Nucleus accumbens (tissue), 56 donors: ENCODE measurements at places on chromosomes 4 and X.
A peak's percentile ranks its signal among the peaks of the same experiment; 100 is the strongest.

- no peak for DNase-seq
Measured at GRCh38 chr4:53043891-53044650, 182.0 kb downstream of the RASL11B start.

DNA sequence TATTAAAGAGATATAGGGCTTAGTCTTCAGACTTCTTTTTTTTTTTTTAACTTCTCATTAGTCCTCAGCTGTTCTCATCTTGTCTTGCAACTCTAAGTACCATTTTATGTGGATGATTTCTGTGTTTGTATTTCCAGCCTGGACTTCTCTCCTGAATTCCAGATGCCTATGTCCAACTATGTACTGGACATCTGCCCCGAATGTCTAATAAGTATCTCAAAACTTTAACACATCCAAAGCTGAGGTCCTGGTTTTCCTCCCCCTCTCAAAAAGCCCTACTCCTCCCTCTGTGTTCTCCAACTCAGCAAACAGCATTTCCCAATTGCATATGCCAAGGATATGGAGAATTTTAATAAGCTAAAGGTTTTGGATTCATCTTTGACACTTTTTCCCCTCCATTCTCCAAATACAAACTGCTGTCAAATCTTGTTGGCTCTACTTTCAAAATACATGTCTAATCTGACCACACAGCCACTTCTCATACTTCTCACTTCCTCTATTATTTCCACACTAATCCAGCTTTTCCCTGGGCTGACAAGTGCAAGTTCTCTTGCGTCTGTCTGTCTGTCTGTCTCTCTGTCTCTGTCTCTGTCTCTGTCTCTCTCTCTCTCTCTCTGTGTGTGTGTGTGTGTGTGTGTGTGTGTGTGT lies 79.8 kb downstream of the CLCN5 start:
- no peak for DNase-seq

DNA sequence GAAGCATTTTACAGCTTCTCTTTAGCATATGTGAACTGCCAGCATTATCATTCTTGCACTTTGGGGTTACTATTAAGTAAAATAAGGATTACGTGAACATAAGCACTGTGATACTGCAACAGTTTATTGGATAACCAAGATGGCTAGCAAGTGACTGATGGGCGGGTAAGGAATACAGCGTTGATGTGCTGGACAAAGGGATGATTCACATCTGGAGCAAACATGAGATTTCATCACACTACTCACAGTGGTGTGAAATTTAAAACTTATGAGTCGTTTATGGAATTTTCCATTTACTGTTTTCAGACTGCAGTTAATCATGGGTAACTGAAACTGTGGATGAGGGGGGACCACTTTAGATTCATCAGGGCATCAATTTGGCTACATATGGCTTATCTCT lies 16.0 kb downstream of the NBDY start:
- DNase-seq: no peak

DNA sequence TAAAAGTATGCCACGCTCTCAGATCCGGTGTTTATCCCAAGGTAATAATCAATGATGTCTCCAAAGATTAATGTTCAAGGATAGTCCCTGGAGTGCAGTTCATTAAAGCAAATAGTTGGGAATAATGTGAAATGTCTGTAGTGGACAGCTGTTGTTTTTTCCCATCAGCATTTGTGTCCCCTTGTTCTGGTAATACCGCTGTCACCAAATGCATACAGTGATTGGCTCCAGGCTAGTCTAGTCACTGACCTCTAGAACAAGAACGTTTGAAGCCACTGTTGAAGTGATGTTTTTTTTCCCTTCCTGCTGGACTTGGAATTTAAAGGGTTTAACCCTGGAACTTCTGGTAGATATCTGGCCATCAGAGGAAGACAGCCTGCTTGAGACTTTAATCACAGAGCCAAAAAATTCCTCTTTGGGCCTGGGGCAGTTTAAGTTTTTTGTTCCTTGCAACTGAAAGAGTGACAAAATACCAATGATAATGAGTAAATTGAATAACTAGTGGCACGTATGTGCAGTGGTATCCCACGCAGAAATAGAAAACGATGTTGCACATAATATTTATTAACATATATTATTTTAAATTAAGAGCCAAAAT lies 30.6 kb downstream of the HSD17B11 start:
- DNase-seq: no peak

- no peak for DNase-seq
Measured at GRCh38 chr4:172892300-172892699, 276.3 kb upstream of the GALNT7 start.

DNA sequence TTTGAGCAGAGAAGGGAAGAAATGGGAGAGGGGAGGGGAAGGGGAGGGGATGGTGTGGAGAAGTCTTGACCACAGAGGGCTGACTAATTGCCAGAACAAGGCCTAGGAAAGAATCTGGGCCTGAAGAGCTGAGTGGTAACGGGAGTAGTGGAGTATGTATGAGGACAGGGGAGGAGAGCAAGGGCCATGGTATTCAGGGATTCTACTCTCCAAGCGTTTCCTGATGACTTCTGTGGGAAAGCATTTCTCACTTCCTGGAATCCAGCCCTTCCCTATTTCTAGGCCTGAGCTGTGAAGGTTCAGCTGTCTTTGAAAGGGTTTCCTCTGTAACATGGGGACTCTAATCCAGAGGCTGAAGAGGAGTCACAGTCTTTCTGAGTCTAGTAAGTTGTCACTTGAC lies 19.7 kb upstream of the SOX3 start:
- no peak for DNase-seq

DNA sequence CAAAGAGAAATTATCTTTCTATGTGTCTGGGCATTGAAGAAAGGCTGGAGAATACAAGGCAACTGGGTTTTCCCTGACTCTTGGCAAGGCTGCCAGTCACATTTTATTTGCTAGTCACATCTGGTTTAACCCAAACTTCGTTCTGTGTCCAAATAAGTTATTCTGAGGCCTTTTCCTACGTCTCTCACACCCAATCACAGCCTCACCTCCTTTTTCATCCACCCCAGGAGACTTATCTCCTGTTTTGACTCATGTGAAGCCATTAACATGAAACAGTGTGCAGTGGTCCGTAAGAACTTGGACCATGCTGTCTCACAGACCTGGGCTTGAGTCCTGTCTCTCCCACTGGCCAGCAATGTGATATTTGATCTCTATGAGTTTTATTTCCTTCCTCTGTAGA lies 59.3 kb downstream of the CNGA2 start:
- DNase-seq: no peak

DNA sequence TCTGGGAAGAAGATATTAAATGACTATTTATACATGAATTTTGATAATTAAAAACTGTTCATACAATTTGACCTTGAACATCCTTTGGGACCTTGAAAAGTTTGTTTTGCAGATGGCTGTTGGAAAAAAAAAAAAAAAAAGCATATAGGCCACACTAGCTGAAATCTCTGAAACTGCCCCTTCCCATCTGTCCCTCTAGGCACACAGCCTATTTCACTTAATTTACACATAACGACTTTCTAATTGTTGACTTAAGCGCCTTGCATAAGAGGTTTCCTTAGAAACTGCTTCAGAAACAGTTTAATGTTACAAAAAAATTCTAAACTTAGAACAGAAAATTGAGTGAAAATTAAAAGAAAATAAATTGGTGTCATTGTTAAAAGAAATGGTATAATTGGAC lies 131.0 kb downstream of the COX18 start:
- no peak for DNase-seq

- DNase-seq: no peak
Measured at GRCh38 chr4:14848229-14848628, 154.1 kb upstream of the CPEB2 start.

- DNase-seq: no peak
Measured at GRCh38 chrX:154598656-154599055, 13.7 kb downstream of the CTAG1A start.

DNA sequence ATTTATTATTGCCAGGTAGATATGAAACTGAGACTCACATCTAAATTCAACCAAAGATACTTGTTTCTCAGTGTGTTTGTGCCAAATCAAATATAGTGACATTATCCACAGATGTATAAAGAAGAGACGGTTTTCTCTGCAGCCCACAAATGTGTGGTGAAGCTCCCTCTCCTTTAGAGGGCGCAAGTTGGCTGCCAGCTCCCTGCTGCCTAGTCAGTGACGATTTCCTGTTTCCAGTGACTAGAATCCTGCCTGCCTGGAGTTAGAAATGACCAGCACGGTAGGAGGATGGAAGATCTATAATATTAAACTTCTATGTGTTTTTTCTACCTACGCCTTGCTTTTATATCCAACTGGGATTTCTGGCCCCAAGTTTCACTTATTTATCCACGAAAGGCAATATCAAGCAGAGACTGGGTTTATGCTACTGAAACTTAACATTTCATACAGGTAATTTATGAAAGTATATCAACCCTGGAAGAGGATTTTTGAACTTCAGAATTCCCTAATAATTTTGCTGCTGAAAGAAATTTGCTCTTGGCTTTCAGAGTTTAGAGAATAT lies 1793.7 kb upstream of the TENM3 start:
- DNase-seq: peak; percentile 25

- no peak for DNase-seq
Measured at GRCh38 chr4:90128961-90129495, 1.8 kb downstream of the CCSER1 start.

GRCh38 chr4:11543706-11544105 lies 115.0 kb upstream of the HS3ST1 start:
- no peak for DNase-seq

DNA sequence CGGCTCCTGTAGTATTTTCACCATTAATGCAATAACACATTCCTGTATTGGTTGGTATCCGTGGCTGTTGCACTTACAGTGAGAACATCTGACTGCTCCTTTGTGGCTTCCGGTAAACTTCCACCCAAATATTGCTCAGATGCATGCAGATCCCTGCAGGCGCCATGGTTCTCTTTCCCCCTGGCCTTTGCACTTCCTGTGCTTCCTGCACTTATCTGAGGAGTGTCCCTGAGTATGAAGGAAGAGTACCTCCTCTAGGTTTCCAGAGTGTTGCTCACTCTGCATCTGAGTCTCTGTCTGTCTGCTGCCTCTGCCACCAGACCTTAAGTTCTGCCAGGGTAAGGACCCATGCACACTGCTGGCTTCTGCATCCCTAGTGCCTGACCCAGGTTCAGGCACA lies 117.2 kb upstream of the SLC34A2 start:
- no peak for DNase-seq

DNA sequence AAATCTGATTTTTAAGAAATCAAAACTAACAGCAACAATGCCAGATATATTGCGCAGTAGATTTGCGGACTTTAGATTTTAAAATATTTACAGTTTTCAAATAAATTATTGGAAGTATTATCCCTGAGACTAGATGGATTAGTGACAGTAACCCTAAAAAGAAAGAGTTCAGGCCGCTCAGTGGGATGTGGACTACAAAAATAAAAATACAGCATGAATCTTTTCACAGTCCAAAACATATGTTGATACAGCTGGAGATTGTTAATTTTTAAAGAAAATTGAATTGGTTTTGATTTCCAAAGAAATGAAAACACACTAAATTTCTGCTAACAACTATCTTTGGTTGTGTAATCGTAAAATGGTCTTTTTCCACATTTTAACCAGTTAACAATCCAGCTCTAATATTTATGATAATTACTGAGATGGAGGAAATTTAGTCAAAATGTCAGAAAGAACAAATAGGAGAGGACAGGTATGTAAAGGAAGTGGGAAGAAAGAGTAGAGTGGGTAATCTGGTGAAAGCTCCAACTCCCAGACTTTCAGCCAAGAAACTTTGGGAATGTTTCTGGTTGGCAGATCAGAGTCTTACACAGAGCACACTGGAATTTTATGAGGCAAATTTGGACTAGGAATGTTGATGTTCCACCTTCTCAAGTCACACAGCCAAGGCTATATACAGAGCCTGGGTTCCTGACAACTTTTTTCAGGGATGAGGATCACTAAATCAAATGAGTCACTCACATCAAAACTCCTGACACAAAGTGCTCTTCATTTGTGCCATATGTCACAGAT lies 15.1 kb downstream of the C4orf36 start:
- no peak for DNase-seq

DNA sequence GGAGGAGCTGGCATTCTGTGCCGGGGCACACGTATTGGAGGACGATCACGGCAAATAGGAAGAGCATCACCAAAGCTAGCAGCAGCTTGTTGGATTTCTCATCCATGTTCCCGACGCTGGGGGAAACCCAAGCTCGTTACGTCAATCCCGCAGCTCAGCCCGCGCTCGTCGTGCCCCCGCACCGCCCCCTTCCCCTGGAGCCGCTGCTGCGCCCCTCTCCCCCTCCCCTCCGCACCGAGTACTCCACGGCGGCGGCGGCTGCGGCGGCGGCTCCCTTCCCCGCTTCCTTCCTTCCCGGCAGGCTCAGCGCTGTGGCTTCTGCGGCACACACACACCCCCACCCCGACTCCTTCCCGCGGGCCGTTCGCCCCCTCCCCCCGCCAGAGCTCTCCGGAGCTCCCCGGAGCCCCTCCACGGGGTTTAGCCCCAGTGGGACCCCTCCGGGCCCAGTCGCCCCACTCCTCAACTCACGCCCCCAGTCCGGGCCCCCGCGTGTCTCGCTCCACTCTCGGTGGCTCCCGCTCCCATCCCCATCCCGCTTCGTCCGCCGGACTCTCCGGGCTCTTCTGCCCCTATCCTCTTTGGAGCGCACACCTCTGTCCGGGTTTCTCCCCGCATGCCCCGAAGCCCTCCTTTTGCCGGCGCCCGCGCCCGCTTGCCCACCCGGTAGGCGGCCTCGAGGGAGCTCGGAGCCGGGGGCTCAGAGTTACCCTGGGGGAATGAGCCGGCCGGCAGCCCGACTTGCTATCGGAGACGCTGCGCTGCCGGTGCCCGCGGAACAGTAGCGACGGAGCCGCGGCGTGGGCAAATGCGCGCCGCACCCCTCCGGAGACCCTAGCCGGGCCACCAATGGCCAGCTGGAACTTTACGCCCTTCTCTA lies 978 bp downstream of the HS6ST2 start:
- no peak for DNase-seq

- no peak for DNase-seq
Measured at GRCh38 chrX:107880054-107880610, 54.5 kb downstream of the MID2 start.

DNA sequence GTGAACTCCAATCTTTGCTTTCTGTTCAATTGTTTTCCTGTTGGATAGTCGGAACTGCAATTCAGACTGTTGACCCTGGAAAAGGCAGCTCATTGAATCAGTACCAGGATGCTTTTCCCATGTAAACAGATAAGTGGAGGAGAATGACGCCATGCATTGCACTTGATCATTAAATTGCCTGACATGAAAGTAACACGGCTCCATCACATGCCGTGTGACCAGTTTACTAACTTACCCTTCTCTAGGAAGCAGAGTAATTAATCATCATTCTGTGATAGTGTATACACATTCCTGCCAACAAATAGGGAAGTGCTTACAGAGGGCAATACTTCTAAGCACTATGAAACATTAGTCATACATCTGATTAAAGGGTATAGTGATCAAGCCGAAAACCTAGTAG lies 101.4 kb downstream of the PPARGC1A start:
- DNase-seq: no peak

DNA sequence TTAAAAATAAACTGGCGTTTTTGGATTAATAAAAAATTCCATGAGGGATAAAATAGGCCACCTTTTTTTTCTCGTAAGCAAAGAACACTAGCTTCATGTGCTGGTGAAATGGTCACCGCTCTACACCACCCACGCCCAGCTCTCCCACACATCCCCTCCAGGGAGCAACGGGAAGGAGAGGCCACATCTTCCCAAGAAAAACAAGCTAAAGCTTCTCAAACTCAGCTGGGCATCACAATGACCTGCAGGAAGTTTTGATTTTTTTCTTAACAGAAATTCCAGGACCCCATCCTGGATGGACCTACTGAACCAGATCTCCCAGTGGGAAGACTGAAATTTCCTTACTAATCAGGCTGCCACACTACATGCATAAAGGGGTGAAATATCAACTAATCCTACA lies 9.8 kb downstream of the TSPAN5 start:
- DNase-seq: no peak

- DNase-seq: no peak
Measured at GRCh38 chr4:113221990-113222389, 172.5 kb downstream of the ANK2 start.
